Hepatocyte (in vitro differentiated cells): ENCODE measurements at places on chromosomes 1 and 21. TPM values are rescaled to one million over a fixed set of nuclear protein-coding genes. Genes with fewer than 3 reads are reported as not detected.

C1orf94 gene
- not detected in 2 replicates for total RNA-seq

OR10Z1 gene
- total RNA-seq: not detected in 2 replicates

VWA5B1 gene
- 0.24 and 0.33 TPM in 2 replicates for total RNA-seq

ALX3 gene
- total RNA-seq: 0.27 and 1.6 TPM in 2 replicates

TENT5C gene
- 4.1 and 5.5 TPM in 2 replicates for total RNA-seq

ANGPTL3 gene
- 81.8 and 88.6 TPM in 2 replicates for total RNA-seq

CD55 gene
- 41.1 and 61.5 TPM in 2 replicates for total RNA-seq

CAPN8 gene
- 10.8 and 16.4 TPM in 2 replicates for total RNA-seq
